ENCODE measurements at places on chromosomes 7 and 10.
A peak's percentile ranks its signal among the peaks of the same experiment; 100 is the strongest.

DNA sequence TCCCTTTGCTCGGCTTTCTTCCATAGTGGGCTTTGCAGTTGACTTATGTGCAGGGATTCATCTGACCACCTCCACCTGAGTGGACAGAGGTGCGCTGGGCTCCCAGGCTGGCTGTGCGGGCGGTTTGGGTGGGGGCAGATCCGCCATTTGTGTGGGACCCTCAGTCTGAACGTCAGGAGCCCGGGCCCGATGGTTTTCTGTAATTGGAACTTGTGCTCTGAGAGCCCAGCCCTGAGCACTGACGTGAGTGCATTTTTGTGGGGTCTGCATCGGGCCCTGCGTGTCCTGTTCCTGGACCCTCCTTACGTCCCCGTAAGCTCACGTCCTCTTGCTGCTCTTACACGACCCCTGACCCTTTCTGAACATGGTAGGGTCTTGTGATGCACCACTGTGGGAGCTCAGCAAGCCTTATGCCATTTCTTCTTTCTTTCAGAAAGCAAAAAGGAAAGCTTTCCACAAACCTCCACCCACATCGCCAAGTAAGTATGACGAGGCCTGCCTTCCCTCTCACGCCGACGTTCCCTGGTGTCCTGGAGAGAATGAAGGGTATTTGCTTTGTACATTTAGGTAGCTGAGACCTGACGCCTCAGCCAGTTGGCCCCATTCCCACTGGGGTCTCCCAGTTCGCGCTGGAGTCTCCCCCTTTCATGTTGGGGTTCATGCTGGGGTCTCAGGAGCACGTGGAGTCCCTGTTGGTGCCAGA lies 9.9 kb downstream of the IQCE start:
- DNase-seq: no peak

DNA sequence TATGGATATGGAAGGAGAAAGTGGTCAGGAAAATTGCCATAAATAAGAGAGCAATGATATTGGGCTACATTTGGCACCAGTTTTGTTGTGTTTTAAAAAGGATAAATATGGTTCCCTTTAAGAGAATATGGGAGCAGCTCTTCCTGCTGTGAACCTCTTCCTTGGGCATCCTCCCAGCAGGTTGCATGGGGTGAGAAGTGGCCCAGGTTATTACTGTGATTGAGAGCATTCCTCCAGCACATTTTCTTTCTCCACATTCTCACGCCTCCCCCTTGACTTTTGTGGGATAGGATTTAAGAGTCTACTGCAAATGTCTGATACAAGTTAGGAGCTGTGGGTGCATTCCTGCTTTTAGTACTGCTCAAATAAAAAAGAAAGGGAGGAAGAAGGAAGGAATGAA lies 214.8 kb downstream of the POU6F2 start:
- DNase-seq: no peak

- DNase-seq: no peak
These were observed 172.8 kb upstream of the AKR1E2 start for GRCh38 chr10:4653160-4653559.

DNA sequence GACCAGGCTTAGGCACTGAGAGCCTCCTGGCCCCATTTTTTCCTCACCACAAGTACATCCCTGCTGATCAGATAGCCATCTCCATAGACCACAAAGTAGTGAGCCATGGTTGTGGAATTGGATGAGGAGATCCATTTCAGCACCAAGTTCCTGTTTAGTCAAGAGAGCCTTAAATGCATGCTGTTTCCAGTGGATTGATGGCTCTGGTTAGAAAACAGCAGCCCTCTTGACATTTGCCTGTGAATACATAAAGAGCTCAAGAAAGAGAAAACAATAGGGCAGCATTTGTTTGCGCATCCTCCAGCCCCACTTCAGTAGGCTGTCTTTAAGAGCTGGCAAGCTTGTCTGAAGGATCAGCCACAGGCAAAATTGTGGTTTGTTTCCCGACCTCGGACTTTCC lies 251.2 kb downstream of the POU6F2 start:
- DNase-seq: no peak

DNA sequence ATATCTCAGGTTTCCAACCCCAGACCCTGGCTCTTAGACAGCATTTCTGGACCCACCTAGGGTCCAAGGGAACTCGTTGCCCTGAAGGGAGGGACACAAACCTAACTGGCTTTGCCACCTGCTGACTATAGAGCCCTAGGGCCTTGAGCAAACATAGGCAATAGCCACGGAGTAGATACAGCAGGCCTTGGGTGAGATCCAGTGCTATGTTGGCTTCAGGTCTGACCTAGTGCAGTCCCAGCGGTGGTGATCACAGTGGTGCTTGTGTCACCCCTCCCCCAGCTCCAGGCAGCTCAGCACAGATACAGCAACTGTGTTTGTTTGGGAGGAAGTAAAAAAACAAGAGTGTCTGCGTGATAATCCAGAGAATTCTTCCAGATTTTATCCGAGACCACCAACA lies 9.7 kb upstream of the TNKS2 start:
- no peak for DNase-seq

- no peak for DNase-seq
These were observed 9.4 kb downstream of the ZCWPW1 start for GRCh38 chr7:100418930-100419659.

- DNase-seq: no peak
These were observed 46.7 kb downstream of the TNS3 start for GRCh38 chr7:47535035-47535703.

DNA sequence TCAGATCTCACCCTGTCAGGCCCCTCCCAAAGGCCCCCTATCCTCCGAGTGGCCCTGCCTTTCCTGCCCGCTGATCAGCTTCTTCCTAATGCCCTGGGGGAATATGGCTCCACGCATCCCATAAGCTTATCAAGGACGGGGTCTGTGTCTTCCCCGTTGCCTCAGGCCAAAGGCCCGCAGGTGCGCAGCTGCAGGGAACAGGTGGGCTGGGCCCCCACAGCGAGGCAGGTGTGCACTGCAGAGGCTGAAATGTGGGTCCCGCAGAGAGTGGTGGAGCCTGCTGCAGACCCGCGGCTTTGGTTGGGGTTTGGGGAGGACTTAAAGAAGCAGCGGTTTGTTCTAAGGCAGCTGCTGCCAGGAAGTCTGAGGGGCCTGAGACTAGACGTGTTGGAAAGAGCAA lies 220.8 kb upstream of the TCERG1L start:
- no peak for DNase-seq

- no peak for DNase-seq
These were observed 29.6 kb downstream of the IDE start for GRCh38 chr10:92544296-92544695.

- DNase-seq: no peak
These were observed 2.2 kb downstream of the MTG1 start for GRCh38 chr10:133396035-133396624.

DNA sequence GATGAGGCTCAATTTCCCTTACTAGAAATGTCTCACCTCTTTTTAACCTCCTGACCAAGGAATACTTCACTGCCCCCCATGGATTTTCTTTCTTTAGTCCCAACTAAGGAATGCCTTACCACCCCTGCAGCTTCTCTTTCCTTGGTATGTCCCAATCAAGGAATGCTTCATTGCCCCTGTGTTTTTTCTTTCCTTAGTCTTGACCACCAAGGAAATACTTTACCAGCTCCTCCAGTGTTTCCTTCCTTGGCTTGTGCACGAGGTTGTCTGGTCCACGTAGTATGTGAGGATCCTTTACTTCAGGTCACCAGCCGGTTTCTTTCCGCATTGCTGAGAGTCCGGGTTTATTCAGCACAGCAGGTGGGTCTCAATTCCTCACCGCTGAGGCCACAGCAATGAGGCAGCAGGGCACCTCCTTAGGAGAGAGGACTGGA lies 59.3 kb downstream of the CYP2C9 start:
- no peak for DNase-seq

DNA sequence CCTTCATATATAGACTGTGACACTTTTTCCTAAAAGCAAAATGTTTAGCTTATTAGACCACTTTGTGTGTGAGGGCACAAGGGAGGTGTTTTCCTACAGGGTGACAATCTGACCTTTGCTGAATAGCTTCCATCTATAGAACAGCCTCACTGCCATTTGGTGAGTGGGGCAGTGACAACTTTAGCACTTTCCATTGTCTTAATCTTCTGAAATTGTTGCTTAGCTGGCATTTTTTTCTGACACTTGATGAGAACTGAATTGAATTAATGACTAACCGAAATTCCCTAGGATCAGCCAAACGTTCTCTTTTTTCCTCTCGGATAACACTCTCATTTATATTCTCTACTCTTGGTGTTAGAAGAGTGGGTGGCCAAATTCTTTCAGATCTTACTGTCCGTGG lies 30.2 kb downstream of the KDM7A start:
- no peak for DNase-seq

- DNase-seq: no peak
These were observed 337.0 kb downstream of the CRPPA start for GRCh38 chr7:16084370-16084769.

DNA sequence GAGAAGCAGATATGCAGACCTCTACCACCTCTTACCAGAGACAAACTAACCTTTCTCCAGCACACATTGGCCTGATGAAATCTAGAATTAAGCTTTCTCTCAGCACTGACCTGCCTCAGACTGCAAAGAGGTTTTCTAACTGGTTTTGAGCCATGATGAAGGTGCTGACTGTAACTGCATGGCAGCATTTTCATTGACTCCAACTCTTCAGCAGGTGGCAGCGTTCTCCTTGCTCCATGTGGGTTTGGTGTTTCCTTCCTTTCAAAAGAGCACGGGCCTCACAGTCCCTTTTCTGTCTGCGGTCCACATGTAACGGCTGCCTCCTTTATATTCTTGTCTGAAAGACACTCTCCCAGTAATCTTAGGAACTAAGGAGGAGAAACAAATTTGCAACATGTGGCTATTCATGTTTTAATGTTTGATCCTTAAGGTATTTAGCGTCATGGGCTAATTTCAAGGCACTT lies 12.6 kb downstream of the KLLN start:
- peak; percentile 50 for DNase-seq

DNA sequence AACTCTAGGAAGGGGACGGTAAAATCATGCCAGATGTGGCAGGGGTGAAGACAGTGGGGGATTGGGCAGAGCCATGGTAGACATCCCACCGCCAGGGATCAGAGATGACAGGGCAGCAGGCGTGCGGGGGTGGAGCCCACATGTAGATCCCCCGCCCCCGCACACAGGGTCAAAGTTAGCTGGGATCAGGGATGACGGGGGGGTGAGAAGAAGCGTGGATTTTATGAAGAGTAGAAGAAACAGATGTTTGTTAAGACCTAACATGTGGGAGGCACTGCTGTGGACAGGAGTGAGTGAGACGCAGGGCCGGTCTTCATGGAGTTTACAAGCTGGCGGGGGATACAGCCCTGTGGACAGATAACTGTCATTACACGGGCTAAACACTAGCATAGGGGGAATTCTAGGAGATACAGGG lies 154.0 kb upstream of the KLF14 start:
- no peak for DNase-seq

GRCh38 chr10:91467114-91467513 lies 57.0 kb downstream of the HECTD2 start:
- DNase-seq: no peak

DNA sequence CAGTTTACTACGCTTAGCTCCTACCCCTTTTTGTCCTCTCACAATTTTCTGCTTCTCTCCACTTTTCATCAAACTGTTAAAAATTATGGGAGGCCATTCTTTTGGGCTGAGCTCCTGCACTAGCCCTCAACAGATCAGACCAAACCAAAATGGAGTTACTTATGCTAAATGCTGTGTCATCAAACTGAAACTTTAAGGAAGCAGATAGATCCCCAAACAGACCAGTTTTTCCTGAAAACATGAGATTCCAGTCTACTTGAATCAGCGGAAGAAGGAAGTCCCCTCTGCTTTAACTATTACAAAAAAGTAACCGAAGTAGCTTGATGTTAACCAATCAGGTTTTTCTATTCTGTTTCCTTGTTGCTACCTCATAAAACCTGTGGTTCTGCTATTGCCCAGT lies 20.6 kb downstream of the FANK1 start:
- DNase-seq: no peak

GRCh38 chr7:116239434-116239833 lies 29.1 kb downstream of the TES start:
- no peak for DNase-seq

DNA sequence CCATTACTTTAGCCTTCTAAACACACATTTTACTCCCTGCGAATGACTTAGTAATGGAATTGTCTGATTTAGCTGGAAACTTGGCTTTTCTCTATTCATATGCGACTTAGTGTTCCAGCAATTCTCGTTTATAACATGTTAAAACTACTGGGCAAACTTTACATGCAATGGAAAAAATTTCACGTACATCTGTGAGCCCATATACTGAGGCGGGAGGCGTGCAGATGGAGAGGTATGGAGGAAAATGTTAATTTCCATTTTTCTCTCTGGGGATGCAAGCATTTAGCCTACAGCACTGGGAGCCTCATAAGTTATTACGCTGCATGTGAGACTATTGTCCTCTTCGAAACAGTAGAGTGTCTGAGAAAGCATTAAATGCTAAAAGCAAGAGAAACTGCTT lies 591.5 kb upstream of the ANKRD30A start:
- DNase-seq: no peak

- no peak for DNase-seq
These were observed 234.2 kb downstream of the PRPF18 start for GRCh38 chr10:13820964-13821337.

DNA sequence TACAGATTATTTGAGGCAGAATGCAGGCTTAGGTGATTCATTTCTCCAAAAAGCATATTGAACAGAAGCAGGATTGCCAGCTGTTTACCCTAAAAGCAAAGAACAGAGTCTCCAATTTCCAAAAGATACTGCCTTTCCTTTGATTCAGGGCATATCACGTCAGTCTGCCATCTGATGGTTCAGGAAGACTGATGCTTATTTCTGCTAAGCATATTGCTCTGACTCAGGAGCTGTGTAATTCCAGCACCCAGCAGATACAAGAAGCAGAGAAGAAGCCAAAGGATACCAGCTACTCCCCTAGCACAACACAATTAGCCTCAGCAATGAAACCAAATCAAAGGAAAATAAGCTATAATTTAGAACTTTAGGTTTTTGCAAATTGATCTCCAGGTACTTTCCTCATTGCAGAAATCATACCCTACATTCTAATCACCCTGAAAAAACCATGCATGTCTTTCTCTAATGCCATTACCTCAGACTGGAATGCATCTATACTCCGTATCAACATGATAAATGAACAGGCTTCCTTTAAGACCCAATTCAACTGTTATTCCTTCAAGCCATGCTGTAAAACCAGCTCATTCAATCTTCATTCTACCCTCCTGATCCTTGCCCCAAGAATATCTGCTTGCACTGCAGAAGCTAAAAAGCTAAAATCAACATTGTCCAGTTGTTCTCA lies 55.1 kb downstream of the ABI1 start:
- DNase-seq: no peak

DNA sequence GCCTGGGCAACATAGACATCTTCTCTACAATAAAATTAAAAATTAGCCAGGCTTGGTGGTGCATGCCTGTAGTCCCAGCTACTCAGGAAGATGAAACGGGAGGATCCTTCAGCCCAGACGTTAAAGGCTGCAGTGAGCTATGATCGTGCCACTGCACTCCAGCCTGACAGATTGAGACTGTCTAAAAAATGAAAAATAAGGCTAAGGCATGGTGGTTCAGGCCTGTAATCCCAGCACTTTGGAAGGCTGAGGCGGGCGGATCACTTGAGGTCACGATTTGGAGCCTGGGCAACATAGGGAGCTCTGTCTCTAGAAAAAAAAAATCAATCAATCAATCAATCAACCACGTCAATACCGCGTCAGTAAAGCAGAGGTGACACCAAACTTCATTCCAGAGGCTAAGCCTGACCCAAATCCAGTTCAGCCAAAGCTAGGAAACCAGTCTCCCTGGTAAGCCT lies 31.1 kb downstream of the MRPS24 start:
- no peak for DNase-seq

Data from activated CD8-positive, alpha-beta memory T cell treated with anti-CD3 and anti-CD28 coated beads, Interleukin-2, amount 50 U/mL, for 4 hours (primary cell).